ENCODE measurements at places on chromosomes 1 and 21.

- no peak for DNase-seq
Measured at GRCh38 chr1:117188170-117188815, 22.4 kb downstream of the VTCN1 start.

- DNase-seq: no peak
Measured at GRCh38 chr1:170671629-170671963, 7.7 kb downstream of the PRRX1 start.

DNA sequence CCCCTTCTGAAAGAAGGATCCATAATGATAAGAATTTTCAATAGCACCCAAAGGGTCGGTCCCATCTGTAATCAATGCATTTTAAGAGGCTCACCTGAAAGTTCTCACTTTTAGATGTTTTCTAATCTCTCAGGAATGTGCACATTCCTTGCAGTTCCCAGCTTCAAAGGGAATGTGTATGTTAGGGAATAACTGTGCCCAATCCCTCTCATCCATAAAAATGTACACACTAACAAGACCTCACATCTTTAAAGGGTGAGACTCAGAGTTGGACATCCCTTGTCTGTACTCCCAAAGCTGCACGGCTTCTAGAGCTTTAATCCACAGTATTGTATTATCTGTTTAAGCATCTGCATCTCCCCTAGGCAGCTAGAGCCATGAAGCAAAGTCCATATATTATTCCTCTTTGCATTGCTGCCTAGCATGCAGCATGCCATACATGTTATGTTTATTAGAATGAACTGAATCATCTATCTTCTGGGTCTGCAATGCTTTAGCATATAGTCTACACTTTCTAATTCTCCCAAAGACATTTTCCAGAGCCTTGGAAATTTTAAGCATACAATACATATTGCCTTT lies 9.3 kb upstream of the CCN1 start:
- no peak for DNase-seq

DNA sequence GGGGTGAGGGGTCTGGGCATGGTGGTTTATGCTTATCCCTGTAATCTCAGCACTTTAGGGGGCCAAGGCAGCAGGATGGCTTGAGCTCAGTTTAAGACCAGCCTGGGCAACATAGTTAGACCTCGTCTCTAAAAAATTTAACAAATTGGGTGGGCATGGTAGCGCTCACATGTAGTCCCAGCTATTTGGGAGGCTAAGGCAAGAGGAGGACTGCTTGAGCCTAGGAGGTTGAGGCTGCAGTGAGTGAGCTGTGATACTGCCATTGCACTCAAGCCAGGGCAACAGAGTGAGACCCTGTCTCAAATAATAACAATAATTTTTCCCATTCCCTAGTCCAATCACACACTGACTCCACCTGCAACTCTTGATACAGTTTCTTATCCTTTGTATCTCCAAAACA lies 6.3 kb downstream of the WASF2 start:
- no peak for DNase-seq

- DNase-seq: no peak
Measured at GRCh38 chr1:222777463-222777862, 37.4 kb upstream of the DISP1 start.

DNA sequence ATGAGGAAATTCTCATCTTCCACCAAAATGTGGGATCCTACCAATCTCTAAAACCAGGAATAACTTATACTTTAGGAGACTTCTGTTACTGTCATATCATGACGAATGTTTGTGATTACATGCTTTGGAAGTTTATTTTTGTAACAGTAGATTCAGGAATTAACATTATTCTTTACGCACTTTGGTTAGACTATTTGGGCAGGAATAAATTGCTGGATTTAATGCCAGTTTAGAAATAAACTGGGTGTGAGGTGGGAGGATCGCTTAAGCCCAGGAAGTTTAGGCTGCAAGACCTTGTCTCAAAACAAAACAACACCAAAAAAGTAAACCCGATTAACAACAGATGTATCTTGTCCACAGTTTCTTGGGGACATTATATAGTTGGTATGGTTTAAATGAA lies 52.1 kb downstream of the MIGA1 start:
- DNase-seq: no peak

DNA sequence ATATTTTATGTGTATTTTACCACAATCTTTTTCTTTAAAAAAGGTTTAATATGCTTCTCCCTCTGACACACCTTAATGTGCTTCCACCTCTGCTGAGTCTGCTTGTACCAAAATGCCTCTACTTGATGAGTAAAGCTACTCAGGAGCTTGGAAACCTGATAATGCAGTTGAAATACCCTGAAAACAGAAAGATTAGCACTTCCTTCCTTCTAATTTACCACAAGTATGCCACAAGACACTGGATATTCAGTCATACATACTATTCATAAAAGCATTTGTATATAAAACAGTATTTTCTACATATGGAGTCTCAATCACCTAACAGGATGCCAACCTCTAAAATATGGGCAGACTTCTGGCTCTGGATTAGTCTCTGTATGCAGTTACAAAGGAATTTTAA lies 55.0 kb downstream of the SLC35D1 start:
- no peak for DNase-seq
